ENCODE measurements at places on chromosomes 3 and 15.

DNA sequence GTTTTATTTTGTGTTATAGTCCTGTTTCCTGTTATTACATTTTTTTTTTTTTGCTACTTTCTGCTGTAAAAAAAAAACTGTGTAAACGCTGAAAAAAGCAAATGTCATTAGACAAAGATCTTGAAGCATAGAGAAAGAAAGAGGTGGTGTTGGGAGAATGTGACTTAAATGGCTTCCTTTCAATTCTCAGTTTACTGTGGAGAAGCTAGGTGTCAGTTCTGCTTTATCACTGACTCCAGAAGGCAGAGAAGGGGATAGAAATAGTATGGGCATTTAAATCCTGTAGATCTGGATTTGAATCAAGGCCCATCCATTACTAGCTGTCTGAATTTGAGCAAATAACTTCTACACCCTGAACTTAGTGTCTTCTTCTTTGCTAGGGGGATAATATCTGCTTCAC lies 23.0 kb downstream of the PPM1L start:
- DNase-seq = no peak

DNA sequence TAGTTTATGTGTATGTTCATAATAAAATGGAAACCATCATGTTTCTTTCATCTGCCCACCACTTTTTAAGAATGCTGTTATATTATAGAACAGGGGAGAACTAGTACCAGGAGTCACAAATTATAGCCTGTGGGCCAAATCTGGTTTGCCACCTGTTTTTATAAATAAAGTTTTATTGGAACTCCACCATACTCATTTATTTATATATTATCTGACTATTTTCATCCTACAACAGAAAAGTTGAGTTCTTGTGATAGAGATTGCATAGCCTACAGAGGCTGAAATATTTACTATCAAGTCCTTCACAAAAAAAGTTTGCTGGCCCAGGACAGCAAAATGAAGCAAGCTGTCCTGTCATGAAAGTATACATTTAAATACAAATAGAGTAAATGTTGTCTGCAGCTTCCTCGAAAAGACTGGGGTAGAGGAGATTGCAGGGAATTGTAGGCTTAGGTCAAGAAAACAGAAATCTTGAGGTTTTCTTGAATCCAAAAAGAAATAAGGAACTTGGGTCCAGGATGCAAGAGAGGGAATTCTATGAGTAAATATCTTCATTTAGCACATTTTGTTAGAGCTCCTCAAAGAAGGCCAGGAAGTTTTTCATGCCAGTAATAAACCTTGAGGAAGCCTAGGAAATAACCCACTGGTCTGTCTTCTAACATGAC lies 41.1 kb downstream of the FILIP1L start:
- no peak for DNase-seq

DNA sequence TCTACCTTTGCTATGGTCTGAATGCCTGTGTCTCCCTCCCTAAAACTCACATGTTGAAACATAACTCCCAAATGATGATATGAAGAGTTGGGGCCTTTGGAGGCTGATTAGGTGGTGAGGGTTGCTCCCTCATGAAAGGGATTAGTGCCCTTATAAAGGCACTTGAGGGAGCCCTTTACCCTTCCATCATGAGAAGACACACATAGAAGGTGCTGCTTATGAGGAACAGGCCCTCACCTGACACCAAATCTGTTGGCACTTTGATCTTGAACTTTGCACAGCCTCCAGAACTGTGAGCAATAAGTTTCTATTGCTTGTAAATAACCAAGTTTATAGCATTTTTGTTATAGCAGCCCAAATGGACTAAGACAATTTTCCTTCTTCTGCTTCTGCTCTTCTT lies 76.2 kb upstream of the ADAMTS9 start:
- DNase-seq = no peak

- DNase-seq = no peak
Observed at GRCh38 chr3:42749753-42750231, 23.3 kb downstream of the CCDC13 start.

DNA sequence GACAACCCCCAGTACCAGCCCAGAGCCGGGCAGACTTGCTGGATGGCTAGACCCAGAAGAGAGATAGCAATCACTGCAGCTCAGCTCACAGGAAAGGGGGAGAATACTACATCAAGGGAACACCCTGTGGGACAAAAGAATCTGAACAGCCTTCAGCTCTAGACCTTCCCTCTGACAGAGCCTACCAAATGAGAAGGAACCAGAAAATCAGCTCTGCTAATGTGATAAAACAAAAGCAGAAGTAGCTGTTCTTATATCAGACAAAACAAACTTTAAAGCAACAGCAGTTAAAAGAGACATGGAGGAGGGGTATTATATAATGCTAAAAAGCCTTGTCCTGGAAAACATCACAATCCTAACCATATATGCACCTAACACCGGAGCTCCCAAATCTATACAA lies 283.3 kb downstream of the KLF13 start:
- no peak for DNase-seq

DNA sequence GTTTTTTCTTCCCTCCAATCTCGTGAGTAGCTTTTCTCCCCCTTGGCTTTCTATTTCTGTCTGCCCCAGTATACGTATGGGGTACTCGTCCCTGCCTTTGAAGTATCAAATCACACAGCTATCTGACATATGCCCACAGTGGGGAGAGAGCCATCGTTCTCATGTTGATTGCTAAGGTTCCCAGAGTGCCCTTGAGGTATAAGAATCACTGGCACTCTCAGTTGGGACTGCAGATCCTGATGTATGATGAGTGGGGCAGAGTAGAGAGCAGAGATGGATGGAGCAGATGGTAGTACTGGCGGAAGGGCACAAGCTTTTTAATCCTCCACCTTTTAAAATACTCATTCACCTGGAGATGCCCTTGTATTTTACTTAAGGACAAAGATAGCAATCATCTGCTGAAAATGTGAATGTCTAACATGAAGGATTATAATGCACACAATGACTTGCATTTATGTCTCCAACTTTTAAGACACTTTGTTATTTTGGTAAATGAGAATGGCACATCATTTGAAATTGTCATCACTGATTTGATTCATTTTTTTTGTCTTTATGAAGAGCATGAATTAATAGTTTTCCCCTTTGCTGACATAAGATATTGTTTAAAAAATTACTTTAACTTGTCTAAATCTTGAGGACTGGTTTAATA lies 239.6 kb downstream of the NR1D2 start:
- no peak for DNase-seq

DNA sequence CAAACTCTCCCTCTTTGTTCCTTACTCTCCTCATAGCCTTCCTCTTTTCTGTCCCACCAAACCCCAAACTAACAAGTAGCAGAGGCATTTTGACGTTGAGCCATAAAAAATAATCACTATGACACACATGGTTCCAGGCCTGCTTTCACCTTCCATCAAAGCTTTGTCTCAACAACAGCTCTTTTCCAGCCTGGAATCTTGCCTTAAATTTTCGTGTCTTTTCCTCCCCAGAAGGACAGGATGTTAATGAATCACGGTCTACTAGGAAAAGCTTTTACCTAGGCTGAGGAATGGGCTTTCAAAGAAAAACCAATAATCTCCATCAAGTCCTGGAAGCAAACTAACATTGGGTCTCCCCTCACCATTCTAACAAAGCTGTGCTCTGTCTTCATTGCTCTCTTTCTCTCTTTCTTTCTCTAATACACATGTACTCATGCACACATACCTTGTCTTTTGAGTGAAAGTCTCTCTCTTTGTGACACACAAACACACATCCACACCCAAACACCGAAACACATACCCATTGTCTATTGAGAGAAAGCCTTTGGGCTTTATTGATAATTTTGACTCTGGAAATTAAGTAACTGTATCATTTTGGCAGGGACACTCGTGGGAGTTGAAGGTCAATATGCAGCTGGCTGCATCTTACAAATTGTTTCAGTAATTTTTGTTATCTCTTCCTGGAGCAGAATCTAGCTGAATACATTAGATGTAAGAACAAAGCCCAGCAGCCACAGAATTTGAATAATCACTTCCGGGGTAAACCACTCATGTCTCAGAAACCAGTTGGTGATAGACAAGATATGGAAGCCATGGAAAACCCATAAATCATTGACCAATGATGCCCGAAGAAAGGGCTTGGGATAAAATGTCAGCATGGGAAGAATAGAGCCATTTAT lies 107.4 kb upstream of the SLC4A7 start:
- peak; percentile 68 for DNase-seq

- no peak for DNase-seq
Observed at GRCh38 chr3:20047976-20048883, 8.0 kb downstream of the KAT2B start.

- no peak for DNase-seq
Observed at GRCh38 chr15:39592500-39592899, 11.6 kb downstream of the THBS1 start.

- DNase-seq = no peak
Observed at GRCh38 chr3:31687020-31687802, 154.5 kb downstream of the STT3B start.

- no peak for DNase-seq
Observed at GRCh38 chr15:87129916-87130315, 1050.2 kb downstream of the AGBL1 start.

- no peak for DNase-seq
Observed at GRCh38 chr15:69793431-69793780, 304.3 kb downstream of the TLE3 start.

DNA sequence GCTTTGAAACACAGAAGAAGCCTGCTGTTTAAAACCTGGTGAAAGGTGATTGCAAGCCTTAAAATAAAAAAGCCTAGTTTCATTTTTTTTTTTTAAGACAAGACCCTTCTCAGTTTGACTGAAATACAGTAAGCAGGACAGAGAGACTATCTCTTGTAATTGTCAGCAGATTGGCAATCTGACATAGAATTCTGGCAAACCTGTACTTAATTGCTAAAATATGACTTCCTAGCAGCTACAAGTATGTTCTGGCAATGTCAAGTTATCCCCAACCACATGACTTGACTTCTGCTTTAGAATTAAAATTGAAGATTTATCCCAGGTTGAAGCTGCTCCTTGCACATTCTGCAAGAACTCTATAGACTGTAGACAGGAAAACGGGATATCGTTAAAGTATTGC lies 232.8 kb upstream of the NR2F2 start:
- no peak for DNase-seq

GRCh38 chr3:133478624-133479023 lies 78.8 kb downstream of the BFSP2 start:
- no peak for DNase-seq

DNA sequence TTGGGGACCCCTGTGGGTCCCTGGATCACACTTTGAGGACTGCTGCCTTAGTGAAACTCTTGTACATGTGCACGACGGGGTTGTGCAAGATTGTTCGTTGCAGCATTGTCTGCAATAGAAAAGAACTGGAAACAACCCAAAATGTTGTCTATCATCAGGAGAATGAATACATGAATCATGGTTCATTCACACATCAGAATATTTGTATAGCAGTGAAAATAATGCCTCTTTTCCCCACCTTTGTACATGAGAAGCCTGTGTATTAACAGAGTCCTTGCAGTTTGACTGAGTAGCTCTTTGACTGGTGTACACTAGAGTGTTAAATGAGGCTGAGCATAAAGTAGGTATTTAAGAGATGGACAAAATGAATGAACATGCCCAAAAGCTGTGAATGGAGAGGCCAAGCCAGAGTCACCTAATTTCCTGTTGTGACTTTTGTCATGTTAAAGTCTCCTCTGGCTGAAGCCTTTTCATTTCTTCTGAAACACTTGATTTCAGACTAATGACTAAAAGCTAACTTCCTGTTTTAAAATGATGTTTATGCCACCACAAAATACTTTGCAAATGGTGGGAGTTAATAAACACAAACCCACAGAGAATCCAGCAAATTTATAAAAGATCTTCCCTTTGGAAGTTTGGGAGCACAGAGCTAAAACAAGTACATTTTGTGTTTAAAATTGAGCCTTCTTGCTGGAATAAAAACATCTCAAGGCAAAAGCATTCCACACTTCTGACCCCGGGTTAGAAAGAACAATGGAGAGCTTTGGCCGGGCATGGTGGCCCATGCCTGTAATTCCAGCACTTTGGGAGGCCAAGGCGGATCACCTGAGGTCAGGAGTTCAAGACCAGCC lies 20.6 kb upstream of the USP3 start:
- peak; percentile 74 for DNase-seq

DNA sequence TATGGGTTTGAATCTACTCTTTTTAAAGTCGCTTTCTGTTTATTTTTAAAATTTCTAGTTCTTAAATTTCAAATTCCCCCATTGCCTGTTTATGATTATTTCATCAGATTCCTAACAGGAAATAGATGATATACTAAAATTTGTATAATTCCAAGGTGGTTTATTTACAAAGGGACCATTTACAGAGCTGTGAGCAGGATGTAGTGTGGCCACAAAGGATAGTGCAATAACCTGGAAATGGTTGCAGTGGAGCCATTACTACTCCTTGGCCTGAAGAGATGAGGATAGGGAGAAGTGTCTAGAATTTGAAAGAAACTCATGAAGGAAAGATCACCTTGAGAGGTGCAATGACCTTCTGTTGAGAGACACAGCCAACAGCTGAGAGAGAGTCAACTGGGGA lies 58.5 kb upstream of the AP4E1 start:
- DNase-seq = no peak

- DNase-seq = no peak
Observed at GRCh38 chr3:27658741-27659140, 63.4 kb downstream of the EOMES start.

- DNase-seq = no peak
Observed at GRCh38 chr15:88954431-88955277, 41.5 kb upstream of the MFGE8 start.

GRCh38 chr15:51759557-51760070 lies 8.2 kb downstream of the TMOD2 start:
- no peak for DNase-seq

- no peak for DNase-seq
Observed at GRCh38 chr15:65619626-65620290, 2.0 kb upstream of the SLC24A1 start.

DNA sequence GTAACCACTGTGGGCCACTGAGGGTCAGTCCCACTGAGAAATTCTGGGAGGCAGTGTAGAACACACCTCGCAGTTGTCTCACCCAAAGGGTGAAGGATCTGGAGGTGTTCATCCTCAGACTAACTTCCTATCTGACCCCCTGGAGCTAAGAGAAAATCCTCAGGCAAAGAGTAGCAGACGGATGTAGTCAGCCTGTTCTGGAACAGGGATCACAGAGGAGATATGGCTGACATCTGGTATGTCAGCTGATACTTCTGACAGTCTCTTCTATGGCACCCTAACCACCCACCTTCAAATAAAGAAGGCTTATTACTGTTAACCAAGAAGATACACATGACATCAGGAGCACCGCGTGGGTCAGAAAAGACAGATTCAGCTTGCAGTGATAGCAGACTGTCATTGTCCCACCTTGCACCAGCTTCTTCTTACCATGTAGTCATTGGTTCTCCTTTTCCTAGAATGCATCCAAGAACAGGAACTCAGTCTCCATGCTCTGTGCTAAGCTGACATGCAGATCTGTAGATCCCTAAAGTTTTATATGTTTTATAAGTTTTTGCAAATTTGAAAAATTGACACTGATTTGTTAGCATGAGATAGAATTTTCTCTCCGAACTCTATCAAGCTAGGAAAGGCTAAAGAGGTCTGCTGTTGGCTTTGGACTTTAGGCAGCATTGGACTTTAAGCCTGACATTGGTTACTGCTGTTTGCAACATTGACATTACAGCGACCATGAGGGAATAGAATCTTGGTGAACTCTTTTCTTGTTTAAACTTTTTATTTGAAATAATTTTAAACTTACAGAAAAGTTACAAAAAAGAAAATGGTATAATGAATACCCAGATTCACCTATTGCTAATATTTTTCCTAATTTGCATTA lies 60.4 kb downstream of the KBTBD12 start:
- DNase-seq = no peak

- DNase-seq = no peak
Observed at GRCh38 chr3:131532645-131533044, 29.9 kb upstream of the MRPL3 start.

- DNase-seq = peak; percentile 19
Observed at GRCh38 chr3:44069276-44069675, 172.4 kb upstream of the TOPAZ1 start.
